ENCODE measurements at places on chromosomes 7 and 10.
A peak's percentile ranks its signal among the peaks of the same experiment; 100 is the strongest.

DNA sequence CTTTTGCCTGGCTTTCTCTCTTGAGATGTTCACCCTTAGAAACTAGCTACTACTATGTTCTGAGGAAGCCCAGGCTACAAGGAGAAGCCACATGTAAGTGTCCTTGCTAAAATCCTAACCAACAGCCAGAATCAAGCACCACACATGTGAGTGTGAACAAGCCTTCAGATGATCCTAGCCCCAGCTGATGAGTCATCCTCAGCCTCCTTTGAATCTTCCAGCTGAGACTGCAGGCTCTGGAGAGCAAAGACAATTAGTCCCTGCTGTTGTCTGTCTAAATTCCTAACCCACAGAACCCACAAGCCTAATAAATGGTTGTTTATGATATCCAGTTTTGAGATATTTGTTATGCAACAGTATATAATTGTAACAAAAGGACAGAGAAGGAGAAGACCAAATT, 92.8 kb upstream of the TAC1 start:
- DNase-seq, result no peak

DNA sequence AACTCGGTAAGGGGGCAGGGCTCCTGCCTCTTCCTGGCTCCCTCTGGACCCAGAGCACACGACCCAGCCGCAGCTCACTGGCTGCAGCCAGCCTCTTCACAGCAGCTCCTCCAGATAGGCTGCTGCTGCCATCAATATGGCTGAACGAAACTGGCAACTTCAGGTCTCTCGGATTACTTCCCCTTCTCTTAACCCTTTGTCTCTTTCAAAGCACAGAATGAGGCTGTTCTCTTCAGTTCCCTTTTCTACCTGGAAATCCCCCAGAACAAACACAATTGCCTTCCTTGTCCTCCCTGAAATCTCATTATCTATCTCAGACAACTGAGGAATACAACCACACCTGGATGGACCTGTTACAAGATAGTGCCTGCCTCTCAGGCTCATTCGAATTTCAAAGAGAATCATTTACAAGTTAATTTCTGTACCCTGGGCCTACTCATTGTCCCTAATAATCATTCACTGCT, 193.4 kb upstream of the MBL2 start:
- no peak for DNase-seq

GRCh38 chr10:73205081-73205480, 37.2 kb downstream of the FAM149B1 start:
- DNase-seq, result no peak

- no peak for DNase-seq
Observed at GRCh38 chr10:13271552-13272163, 28.2 kb downstream of the PHYH start.

GRCh38 chr7:159105066-159105780, 39.4 kb downstream of the VIPR2 start:
- DNase-seq, result no peak

- DNase-seq, result no peak
Observed at GRCh38 chr7:158301207-158301606, 286.4 kb downstream of the PTPRN2 start.

DNA sequence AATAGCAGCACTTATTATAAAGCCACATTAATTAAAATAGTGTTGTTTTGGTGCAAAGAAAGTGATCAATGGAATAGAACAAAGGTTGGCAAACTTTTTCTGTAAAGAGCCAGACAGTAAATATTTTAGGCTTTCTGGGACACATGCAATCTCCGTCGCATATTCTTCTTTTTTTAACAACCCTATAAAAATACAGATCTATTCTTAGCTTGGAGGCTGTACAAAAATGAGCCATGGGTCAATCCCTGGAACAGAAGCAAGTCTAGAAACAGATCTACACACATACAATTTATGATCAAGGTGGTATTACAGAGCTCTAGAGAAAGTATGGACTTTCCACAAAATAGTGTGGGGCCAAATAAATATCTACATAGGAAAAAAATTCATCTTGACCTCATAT, 71.8 kb downstream of the ARHGAP21 start:
- DNase-seq, result no peak

GRCh38 chr7:133676805-133677370, 424.0 kb downstream of the EXOC4 start:
- peak; percentile 84 for DNase-seq

- no peak for DNase-seq
Observed at GRCh38 chr10:12218991-12219390, 23.0 kb downstream of the CDC123 start.

DNA sequence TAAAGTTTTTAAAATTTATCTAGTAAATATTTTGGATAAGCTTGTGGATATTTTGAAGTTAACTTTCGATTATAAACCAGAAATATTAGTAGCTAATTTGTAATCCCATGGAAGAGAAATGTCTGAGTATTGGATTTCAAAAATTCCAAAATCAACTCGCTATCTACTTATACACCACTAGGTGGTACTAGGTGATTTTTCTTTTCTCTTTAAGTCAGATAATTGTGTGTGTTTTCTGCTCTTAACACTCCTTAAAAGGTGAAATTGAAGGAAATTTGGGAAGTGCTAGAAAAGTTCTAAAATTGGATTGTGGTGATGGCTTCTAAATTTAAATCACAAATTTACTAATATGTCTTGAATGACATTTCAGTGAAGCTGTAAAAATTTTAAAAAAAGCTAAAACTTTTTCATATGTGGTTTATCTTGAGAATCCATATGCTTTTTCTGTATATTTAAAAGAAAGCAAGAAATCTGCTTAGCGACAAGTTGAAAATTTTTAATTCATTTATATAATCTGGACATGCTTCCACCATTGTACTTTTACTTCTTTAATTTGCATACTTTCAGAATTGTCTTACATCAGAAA, 90.2 kb downstream of the IPMK start:
- peak; percentile 39 for DNase-seq

DNA sequence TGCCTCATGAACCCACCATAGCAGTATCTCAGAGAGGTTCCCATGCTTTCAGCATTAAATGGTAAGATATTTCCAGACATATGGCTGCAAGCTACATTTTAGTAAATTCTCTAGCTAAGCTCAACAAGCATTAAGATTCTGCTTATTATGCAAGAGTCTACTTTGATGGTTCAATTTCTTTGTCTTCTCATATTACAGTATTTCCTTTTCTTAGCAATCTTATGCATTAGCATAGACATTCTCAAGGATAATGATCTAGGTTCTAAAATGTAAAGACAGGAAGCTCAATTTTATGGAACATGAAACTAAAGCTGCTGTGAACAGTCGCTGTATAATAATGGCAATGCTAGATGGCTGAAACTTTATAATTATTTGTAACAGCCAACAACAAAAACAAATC, 39.2 kb downstream of the MEOX2 start:
- DNase-seq, result no peak

GRCh38 chr10:68184546-68184945, 47.4 kb downstream of the ATOH7 start:
- no peak for DNase-seq

- peak; percentile 34 for DNase-seq
Observed at GRCh38 chr10:34116220-34116641, 698.9 kb downstream of the PARD3 start.

DNA sequence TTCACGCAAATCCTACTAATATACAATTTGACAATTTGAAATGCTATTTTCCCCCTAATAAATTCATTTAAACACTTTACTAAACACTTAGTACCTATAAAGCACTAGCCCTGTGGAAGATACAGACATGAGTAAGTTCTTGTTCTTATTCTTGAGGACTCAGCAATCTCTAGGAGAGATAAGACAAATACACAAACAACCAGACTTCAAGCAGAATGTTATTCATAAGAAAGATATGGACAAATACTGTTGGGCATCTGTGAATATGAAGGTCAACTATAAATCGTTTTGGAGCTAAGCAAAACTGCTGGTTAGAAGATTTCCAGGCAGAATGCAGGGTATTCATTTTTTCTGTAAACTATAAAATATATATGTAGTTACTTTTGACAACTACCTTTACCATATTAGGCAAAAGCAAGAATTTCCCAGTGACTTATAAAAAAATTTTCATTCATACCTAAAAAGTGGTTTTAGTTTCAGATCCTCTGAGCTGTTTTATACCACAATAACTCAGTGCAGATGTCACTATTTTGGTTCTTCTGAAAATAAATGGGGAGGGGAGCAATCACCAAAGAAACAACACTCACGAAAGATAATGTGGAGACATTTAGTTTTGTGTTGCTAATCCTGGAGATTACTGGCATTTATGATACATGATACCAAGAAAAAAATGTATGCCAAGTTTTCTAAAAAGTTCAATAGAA, 3.8 kb downstream of the VPS41 start:
- DNase-seq, result peak; percentile 84

GRCh38 chr7:6171532-6172223, 100.7 kb downstream of the CYTH3 start:
- DNase-seq, result no peak
